ENCODE measurements at places on chromosomes 16 and 17.

- no peak for DNase-seq
Observed at GRCh38 chr17:40076591-40076990, 13.8 kb downstream of the THRA start.

DNA sequence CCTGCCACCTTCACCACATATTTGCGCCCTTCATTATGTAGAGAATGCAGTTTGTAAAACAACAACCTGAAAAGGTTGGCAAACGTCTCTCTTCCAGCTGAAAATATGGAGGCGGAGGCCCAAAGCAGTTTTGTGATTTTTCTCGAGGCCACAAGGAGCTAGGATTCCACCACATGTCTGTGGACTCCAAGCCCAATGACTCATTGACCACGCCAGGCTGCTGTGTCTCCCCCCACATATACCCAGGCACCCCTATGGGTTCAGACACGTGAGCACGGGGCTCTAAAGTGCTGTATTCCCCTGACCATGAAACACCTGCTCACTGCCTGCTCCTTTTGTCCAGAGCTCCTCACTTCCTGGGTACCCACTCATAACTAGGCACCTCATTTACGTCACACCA lies 121.4 kb upstream of the CDH5 start:
- DNase-seq: no peak

- no peak for DNase-seq
Observed at GRCh38 chr16:61813339-61813738, 222.9 kb downstream of the CDH8 start.

- no peak for DNase-seq
Observed at GRCh38 chr16:54281535-54282201, 4.9 kb downstream of the IRX3 start.

- no peak for DNase-seq
Observed at GRCh38 chr17:67272312-67273047, 27.5 kb upstream of the HELZ start.
